ENCODE measurements at places on chromosomes 7 and 10. TPM values are rescaled to one million over a fixed set of nuclear protein-coding genes. Genes with fewer than 3 reads are reported as not detected.

The CALHM2 gene
- 84.1 TPM for total RNA-seq

The GRID1 gene
- total RNA-seq: 3.2 TPM

The MYPN gene
- not detected for total RNA-seq

The LRRTM3 gene
- total RNA-seq: not detected

The EBLN1 gene
- total RNA-seq: not detected

The C10orf53 gene
- total RNA-seq: not detected

DNA sequence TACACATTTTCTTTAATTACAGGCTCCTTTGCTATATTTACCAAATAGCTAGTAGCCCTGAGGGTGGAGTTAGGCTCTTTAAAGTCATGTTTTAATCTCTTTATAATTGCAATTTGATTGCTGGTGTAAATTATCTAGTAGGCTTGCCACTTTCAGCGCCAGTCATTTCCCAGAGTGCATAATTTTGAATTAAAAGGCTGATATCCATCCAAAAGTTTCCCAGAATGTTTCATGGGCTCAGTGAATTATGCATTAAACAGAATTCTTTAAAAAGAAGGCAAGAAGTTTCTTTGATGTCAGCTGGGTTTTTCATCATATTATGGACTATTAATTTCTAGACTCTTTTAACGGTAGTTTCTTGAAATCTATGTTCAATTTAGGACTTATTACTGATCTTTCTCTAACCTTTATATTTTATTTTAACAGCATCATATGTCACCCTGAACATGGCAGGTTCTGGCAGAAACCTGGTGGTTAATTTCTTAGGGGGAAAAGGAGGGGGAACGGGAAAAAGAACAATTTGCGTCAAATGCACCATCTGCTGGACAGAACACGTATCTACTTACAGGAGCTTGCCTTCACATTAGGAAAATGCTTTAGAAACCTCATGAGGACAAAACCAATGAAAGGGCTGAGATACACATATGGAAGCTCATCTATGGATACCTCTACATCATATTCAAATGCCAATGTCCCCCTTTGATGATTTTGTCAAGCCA lies 171.1 kb downstream of the GRM3 start:
- no peak for DNase-seq

DNA sequence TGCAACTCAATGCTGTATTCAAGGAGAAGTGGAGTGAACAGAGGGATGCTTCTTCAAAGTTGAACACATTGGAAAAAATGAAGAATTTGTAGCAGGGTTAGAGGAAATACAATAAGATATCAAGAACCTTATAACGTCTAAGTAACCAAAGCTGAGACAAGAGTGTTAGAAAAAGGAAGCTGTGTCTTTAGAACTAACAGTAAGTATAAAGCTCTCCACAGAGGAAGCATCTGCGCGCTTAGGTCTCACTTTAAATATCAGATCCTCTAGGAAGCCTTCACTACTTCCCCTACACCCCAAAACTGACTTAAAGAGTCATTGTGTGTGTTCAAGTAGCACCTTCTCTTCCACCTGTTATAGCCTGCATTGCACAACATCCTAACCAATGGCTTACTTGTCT lies 43.0 kb downstream of the CH25H start:
- no peak for DNase-seq

GRCh38 chr10:63166742-63167258 lies 33.7 kb downstream of the NRBF2 start:
- DNase-seq: no peak

GRCh38 chr7:539731-540411 lies 20.2 kb upstream of the PDGFA start:
- no peak for DNase-seq

- DNase-seq: no peak
Observed at GRCh38 chr10:33739031-33739430, 404.6 kb upstream of the NRP1 start.

- no peak for DNase-seq
Observed at GRCh38 chr7:158416283-158416933, 171.2 kb downstream of the PTPRN2 start.

DNA sequence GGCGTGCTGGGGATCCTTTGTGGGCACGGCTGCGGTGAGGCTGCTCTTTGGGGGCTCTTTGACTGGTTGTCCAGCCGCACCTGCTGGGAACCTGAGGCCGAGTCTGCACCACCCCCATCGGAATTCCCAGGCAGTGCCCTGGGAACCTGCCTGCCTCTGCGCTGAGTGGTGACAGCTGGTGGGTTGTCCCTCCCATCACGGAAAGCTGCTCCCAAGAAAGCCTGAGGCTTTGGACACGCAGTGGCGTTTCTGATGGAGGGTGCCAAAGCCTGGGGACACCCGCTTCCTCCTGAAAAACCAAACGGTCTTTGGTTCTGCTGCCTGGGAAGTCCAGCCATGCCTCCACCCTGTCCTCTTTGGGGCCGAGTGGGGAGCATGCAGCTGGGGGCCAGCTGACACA lies 21.4 kb upstream of the SHH start:
- DNase-seq: no peak

- DNase-seq: no peak
Observed at GRCh38 chr10:78062296-78062695, 28.6 kb downstream of the RPS24 start.

GRCh38 chr7:10802526-10802925 lies 171.1 kb upstream of the PHF14 start:
- no peak for DNase-seq

DNA sequence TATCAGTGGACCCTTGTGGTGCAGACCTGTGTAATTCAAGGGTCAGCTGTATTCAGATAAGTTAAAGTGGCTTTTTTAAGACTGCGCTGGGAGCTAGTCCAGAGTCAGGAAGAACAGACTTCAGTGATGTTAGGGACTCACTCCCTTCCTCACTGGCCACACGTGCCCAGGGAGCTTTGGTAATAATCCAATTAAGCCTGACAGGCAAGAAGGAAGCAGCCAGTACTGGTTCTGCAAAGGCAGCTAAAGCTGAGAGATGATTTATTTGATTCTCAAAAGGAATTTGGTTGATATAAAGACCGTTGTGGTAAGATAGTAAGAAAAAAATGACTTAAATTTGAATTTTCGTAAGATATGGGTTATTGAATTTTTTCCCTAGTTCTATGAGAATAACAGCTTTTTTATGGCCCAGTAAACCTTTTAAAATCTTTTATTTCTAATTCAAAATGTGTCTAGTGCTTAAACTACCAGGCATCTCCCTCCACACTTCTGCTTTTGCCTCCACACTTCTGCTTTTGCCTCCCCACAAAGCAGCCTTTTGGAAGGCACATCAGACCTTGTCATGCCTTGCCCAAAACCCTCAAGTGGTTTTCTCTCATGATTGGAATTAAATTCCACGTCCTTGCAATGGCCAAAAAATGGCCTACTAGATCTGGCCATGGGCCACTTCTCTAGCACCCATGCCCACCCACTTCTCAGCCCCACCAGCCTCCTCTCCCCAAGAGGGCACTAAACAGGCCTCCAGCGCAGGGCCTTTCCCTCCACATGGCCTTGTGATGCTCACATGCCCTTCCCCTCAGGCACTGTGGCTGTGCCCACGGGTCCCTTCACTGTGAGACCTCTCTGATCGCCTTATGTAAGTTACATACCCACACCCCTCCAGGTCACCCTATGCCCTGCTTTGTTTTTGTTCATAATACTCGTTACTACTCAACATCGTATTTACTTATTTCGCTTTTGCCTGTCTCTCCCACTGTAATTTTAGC lies 92.5 kb downstream of the POU6F2 start:
- DNase-seq: no peak

DNA sequence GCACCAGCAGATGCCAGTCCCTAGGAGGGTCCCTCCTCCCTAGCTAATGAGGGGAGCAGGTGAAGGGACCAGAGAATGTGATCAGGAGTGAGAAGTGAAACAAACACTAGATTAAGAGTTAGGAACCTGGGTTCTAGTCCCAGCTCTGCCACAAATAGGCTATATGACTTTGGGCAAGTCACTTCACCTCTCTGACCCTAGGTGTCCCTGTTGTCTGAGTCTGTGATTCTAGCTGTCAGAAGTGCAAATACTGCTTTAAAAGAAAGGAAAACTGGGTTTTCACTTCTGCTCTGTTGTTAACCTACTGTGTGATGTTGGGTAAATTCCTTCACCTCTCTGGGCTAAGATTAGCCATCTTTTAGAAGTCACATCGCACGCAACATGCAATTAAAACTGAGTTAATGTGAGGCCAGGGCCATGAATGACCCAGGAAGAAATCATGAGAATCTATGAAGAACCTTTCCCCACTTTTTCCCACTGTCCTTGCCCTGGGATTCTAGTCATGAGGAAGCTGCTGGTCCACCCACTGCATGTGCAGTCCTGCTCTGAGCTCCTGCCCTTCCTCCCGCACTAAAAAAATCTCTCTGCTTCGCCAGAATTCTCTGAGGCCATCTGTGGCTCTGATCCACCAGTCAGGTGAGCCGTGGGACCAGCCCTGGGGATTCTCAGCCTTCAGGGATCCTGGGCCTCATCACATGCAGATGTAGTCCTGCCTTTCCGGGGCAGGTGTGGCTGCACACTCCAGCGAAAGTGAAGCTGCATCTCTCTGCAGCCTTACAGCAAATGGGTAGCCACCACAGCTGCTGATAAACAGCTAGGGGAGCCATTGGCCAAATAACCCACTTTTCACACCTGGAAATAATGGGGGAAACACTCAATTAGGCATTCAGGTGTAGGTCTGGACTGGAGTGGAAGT lies 181.7 kb downstream of the PLXNA4 start:
- DNase-seq: no peak

- no peak for DNase-seq
Observed at GRCh38 chr10:6917125-6917524, 337.0 kb upstream of the PRKCQ start.

- no peak for DNase-seq
Observed at GRCh38 chr7:50264908-50265307, 39.6 kb upstream of the IKZF1 start.

DNA sequence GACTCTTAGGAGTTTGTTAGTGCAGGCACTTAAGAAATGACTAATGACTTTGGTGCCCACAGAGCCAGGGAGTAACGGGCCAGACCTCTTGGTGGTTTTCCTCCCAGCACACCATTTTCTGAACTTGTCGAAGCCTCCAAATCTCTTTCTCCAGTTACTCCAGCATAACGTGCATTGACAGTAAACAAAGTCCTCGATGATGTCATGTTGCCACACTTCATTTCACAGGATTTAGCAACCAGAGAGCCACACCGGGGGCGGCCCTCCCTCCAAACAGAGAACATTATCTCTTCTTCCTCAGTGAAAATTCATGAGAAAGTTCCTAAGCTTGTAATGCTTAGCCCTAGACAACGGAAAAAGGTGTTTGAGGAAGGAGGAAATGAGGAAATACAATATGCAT lies 4.0 kb upstream of the SVOPL start:
- no peak for DNase-seq

DNA sequence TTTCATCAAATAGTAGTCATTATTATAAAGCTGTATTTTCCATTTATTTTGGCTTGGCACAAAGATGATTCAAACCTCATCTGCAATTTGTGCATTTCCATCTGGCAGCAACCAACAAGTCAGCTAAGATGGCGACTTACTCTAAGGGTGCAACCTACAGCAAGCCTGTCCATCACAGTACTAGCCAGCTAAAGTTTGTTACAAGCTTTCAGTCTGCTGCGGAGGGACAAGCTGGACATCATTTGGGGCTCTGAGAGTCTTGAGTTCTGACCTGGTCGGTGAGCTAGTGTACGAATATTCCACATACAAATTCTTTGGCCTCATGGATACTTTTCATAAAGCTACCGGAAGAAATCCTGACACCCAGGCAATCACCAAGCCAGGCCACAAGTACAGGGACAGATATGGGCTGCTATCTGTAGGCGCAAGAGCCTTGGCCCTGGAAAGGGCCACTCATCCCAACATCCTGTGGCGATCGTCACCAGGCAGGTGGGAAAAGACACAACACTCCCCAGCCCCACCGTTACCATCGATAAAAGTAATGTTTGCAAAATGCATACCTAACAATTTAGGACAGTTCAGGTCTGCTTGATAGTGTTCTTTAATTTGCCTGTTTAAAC lies 307.6 kb downstream of the SKIDA1 start:
- no peak for DNase-seq

GRCh38 chr10:97796651-97797050 lies 24.9 kb upstream of the SFRP5 start:
- DNase-seq: no peak

DNA sequence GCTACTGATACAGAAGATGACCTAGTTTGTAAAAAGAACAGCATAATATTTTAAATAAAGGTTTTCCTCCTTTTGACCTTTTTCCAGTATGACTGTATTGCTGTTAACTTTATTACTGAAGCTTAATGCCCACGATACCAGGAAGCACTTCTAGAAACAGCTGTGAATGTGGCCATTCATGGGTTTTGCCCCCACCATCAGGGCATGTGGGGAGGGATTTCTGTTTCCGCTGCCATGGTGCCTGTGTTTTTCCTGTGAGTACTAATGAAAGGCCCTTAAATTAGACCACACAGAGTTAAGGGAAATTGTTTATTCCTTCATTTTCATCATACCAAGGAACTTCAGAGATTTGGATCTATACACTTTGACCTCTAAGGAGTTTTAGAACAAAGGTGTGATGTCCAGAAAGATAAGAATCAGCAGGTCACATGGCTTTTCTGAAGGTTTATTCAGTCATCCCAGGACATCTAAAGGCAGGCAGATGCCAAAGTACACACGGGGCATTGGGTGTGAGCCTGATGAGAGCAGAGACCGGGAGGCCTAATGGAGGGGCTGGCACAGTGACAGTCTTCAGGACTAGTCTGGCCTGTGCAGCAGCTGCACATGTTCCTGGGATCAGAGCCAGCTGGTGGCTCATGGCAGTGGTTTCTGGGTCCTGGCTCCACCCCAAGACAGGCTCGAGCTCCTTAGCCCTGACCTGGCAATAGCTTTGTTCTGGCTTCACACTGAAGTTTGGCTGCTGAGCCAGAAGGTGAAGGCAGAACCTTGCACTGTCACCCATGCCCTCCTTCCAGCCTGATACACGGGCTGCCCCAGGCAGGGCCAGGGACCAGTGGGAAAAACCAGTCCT lies 190.9 kb downstream of the REEP3 start:
- DNase-seq: peak; percentile 68

- DNase-seq: no peak
Observed at GRCh38 chr7:128827971-128828711, 2.1 kb upstream of the FLNC start.

DNA sequence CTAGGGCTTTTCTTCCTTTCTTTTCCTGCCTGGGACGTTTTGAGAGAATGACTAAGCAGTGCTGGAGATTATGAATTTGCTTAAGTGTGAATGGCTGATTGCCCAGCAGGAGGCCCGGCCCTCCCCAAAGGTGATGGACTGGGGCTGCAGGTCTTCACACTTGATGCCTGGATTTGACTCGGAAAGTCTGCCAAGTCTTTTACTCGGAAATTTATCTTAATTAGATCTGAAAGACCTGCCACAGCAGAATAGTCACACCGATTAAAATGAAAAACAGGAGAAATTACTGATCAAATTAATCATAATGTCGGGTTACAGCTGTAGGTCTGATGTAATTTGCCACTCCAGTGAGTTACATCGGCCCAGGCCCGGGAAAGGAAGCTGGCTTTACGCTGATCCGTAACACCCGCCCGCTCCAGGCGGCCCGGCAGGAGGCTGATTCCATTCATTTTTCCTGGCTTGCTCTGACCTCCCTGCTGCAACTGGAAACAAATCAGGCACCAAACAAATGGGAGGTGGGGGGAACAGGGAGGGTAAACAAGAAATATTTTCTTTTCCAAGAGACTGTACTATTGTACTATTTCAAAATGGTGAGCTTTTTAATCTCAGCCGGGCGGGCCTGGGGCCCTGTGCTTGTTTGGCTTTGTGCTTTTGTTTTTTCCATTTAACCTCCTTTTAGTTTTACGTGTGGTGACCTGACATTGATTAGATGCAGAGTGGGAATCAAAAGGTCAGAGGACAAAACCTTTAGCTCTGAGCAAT lies 212.4 kb upstream of the YAE1 start:
- DNase-seq: no peak

Data from omental fat pad (tissue), 4 donors.